ENCODE measurements at places on chromosomes 6 and 20. TPM values are rescaled to one million over a fixed set of nuclear protein-coding genes. Genes with fewer than 3 reads are reported as not detected.

GRCh38 chr6:160996131-160996601 is 4.6 kb downstream of the MAP3K4 start:
- H3K4me1 ChIP-seq, result peaks cover 43% of the 10 kb centered on the region
- H3K4me3 ChIP-seq, result peak overlapping the region; percentile 22
- no peak overlapping the region for H3K27ac ChIP-seq
- DNase-seq, result no peak
- no peaks in the 10 kb centered on the region for H3K27me3 ChIP-seq
- H3K36me3 ChIP-seq, result no peaks in the 10 kb centered on the region

DNA sequence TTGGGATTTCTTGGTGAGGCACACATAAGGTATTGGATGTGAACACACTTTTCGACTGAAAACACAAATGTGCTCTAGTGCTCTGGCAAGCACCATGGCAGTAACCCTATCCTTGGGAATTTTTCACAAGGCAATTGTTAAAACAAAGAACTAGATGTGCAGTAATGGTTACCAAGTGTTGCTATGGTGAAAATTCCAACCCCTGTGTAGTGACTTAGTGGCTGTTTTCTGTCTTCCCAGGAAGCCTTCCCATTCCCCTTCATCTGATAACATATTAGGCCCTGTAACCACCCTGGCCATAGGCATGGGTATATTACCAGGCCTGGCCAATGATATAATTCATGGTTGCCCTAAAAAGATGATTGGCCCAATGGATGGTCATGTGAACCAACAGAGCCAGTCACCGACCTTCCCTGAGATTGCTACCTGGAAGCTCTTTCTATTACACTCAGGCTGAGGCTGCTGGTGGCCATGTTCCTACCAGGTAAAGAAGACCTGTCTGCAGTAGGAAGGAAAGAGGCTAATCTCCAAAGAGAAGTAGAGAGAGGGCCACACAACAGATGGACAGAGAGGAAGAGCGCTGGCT is 4.1 kb downstream of the C20orf202 start:
- DNase-seq, result no peak
- no peaks in the 10 kb centered on the region for H3K36me3 ChIP-seq
- peaks cover 46% of the 10 kb centered on the region for H3K27me3 ChIP-seq
- no peaks in the 10 kb centered on the region for H3K4me1 ChIP-seq
- no peak overlapping the region for H3K27ac ChIP-seq
- no peak overlapping the region for H3K4me3 ChIP-seq

GRCh38 chr6:125819535-125820326 is 29.0 kb downstream of the NCOA7 start:
- DNase-seq, result no peak
- H3K4me1 ChIP-seq, result peaks cover 3% of the 10 kb centered on the region
- peaks cover 3% of the 10 kb centered on the region for H3K36me3 ChIP-seq
- no peaks in the 10 kb centered on the region for H3K27me3 ChIP-seq

GRCh38 chr6:88008831-88009231 is 38.8 kb upstream of the SPACA1 start:
- H3K4me1 ChIP-seq, result peaks cover 30% of the 10 kb centered on the region
- DNase-seq, result no peak
- no peak overlapping the region for H3K27ac ChIP-seq
- H3K36me3 ChIP-seq, result no peaks in the 10 kb centered on the region

GRCh38 chr6:142378138-142378875 is 76.5 kb downstream of the ADGRG6 start:
- peaks cover 51% of the 10 kb centered on the region for H3K4me1 ChIP-seq
- H3K4me3 ChIP-seq, result peak overlapping the region; percentile 34
- H3K27me3 ChIP-seq, result no peaks in the 10 kb centered on the region

DNA sequence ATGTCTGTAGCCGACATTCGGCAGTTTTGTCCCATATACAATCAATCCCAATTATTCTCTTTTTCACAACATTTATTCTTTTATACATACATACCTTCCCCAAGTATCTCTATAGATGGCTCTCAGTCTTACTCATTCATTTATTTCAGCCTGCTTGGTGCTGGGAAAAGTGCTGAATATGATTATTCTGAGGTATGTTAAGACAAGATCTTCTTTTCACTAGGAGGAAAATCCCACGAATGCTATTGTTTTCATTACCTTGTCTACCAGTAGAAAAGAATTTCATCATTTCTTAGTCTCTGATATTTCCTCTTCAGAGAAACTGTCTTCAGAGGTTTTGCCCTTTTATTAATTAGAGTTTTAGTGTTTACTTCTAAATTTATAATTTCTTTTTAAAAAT is 13.7 kb upstream of the BPIFA3 start:
- peaks cover 91% of the 10 kb centered on the region for H3K27me3 ChIP-seq
- H3K4me1 ChIP-seq, result no peaks in the 10 kb centered on the region
- no peaks in the 10 kb centered on the region for H3K36me3 ChIP-seq
- DNase-seq, result no peak
- H3K4me3 ChIP-seq, result no peak overlapping the region

DNA sequence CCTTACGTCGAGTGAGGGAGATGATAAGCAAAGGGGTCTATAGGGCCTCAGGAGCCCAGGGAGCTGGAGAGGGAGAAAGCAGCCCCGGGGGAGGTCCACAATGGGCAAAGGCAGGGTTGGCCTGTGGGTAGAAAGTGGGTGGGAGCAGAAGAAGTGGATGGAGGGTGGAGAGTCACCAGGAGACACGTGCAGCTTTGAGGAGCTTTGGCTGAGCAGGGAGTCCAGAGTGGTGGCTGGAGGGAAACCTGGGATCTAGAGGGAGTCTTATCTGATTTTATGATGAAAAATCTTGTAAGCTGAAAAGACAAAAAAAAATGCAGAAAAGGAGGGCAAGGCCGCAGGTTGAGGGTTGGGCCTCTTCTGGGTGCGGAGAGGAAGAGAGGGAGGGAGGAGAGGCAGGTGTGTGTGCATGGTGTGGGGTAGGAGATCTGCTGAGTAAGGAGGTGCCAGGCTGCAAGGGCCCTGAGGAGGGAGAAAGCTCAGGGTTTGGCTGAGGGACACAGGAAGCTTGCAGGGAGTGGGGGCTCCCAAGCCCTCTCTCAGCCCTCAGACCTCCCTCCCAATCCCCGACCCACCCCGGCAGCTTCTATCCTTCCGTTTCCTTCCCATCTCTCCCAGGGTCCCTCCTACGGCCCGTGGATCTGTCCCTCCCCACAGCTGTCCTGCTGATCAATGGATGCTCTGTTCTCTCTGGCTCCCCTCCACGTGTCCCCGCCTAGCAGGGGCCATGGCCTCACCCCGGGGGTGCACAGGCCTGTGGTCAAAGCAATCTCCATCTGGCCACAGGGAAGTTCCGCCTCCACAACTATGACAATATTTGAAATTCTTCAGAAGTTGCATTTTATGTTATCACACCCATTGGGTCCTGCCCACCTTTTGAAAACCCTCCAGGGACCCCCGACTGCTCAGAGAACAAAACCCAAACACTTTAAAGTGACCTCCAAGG is 17.1 kb upstream of the BPI start:
- no peaks in the 10 kb centered on the region for H3K27me3 ChIP-seq
- peaks cover 4% of the 10 kb centered on the region for H3K36me3 ChIP-seq

DNA sequence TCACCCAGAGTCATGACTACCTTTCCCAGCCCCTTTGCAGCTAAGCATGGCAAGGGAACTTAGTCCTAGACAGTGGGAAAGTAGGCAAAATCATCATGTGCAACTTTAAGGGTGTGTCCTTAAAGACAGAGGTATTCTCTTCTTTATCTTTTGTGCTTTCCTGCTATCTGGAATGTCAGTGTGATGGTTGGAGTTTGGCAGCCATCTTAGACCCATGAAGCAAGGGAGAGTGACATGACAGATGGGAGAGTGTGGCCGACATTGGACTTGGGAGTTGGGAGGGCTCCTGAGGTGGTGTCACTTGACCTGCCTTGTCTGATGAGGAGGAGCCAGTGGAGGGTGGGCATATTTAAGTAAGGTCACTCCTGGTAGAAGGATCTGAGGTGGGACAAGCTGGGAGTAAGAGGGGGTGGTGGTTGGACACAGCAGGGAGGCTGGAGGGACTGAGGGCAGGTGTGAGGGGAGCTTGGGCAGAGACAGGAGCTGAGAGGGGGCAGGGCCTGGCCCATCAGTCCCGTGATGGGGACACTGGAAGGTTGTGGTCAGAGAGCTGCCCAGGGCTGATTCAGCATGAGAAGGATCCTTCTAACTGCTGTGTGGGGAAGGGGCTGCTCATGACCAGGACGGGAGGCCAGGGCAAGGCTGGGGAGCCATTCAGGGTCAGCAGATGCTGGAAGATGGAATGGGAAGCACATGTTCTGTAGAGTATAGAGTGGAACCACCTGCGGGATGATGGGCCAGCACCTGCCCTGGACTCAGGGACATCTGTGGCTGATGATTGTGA is 29.5 kb upstream of the SULF2 start:
- no peak for DNase-seq
- H3K27ac ChIP-seq, result no peak overlapping the region
- H3K36me3 ChIP-seq, result no peaks in the 10 kb centered on the region
- H3K4me1 ChIP-seq, result peaks cover 14% of the 10 kb centered on the region
- H3K4me3 ChIP-seq, result no peak overlapping the region

GRCh38 chr6:68636666-68637065 is 1.6 kb downstream of the ADGRB3 start:
- H3K36me3 ChIP-seq, result no peaks in the 10 kb centered on the region
- H3K4me1 ChIP-seq, result peaks cover 57% of the 10 kb centered on the region
- H3K27ac ChIP-seq, result no peak overlapping the region
- peaks cover 85% of the 10 kb centered on the region for H3K27me3 ChIP-seq
- DNase-seq, result no peak

DNA sequence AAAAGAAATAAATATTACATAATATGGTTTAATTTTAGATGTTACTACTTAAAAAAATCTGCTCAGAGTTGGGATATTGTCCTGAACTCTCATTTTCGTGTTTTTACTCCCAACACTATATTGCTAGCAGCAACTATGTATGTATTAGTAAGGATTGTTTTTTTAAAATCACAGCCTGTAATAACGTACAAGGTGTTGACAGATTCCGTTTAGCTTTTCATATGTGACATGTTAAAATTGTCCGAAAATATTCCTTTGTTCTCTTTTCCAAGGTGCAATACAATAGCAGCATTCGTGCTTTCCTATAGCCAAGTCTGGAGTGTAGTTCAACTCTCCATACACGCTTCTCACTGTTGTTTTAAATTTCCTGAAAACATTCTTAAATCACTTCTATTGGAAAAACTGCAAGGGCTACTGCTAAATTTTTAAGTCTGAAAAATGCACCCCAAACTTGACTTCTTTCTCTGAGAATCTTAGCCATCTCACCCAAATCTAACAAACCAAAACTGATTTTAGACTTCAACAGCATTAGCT is 59.0 kb upstream of the HFE start:
- H3K4me1 ChIP-seq, result peaks cover 86% of the 10 kb centered on the region
- no peaks in the 10 kb centered on the region for H3K36me3 ChIP-seq
- peak overlapping the region; percentile 94 for H3K27ac ChIP-seq
- DNase-seq, result no peak

- H3K27me3 ChIP-seq, result no peaks in the 10 kb centered on the region
- H3K27ac ChIP-seq, result no peak overlapping the region
- no peak overlapping the region for H3K4me3 ChIP-seq
- no peak for DNase-seq
- H3K4me1 ChIP-seq, result no peaks in the 10 kb centered on the region
These were observed 91.2 kb upstream of the TMEM181 start for GRCh38 chr6:158468666-158469065.

DNA sequence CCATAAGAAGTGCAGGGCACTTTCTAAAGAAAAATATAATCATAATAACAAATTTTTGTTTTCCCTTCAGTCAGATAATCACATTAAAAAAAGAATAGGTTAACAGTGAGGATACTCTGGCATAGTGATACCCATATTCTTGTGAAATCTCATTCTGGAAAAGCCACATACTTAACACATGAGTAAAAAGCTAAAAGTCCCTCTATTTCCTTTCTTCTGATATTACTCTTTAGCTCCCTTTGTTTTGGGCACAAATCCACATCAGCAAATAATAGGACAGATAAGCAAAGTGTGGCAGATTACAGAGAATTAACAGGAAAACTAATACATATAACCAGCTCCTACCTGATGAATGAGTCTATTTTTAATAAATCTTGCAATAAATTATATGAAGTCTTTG is 15.8 kb downstream of the SHPRH start:
- no peaks in the 10 kb centered on the region for H3K27me3 ChIP-seq
- no peak overlapping the region for H3K27ac ChIP-seq
- H3K4me1 ChIP-seq, result no peaks in the 10 kb centered on the region
- no peak overlapping the region for H3K4me3 ChIP-seq
- H3K36me3 ChIP-seq, result peaks cover 24% of the 10 kb centered on the region

DNA sequence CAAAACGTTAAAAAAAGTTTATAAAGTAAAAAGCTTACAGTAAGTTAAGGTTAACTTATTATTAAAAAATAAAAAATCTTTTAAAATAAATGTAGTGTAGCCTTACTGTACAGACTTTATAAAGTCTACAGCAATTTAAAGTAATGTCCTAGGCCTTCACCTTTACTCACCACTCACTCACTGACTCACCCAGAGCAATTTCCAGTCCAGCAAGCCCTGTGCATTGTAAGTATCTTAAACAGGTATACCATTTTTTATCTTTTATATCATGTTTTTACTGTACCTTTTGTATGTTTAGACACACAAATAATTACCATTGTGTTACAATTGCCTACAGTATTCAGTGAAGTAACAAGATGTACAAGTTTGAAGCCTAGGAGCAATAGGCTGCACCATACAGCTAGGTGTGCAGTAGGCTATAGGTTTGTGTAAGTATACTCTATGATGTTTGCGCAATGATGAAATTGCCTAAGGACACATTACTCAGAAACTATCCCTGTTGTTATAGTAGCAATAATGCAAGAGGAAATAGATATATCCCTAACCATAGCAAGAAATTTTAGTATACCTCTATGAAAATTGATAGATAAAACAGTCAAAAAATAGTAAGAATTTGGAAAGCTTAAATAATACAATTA is 39.5 kb downstream of the FBXO5 start:
- H3K36me3 ChIP-seq, result no peaks in the 10 kb centered on the region
- DNase-seq, result no peak
- H3K27ac ChIP-seq, result no peak overlapping the region

DNA sequence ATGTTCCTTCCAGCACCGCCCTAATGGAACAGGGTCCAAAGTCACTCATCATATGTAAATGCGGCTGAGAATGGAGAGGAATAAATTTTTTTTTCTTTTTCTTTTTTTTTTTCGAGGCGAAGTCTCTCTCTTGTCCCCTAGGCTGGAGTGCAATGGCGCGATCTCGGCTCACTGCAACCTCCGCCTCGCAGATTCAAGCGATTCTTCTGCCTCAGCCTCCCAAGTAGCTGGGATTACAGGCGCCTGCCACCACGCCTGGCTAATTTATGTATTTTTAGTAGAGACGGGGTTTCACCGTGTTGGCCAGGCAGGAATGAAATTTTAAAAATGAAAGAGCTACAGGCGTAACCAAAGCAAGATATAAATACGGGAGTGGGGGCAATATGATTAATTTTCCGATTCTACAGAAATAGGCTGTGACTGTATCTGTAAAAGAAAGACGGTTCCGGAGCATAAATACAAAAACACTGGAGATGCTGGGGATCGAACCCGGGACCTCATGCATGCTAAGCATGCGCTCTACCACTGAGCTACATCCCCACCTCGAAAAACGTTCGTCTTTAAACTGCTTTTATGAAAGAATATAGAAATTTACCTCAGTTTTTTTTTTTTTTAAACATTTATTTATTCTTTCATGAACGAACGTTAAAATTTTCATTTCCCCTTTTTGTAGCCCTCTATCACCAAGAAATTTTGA is 132.2 kb downstream of the GPX5 start:
- H3K36me3 ChIP-seq, result peaks cover 2% of the 10 kb centered on the region
- DNase-seq, result peak; percentile 65
- peaks cover 39% of the 10 kb centered on the region for H3K27me3 ChIP-seq
- peak overlapping the region; percentile 89 for H3K27ac ChIP-seq

Gene C6orf58
- 0.82 TPM for total RNA-seq

Gene HDAC2
- total RNA-seq, result 304 TPM

Data from neural crest cell (in vitro differentiated cells).